ENCODE measurements at places on chromosomes 7 and 10.

DNA sequence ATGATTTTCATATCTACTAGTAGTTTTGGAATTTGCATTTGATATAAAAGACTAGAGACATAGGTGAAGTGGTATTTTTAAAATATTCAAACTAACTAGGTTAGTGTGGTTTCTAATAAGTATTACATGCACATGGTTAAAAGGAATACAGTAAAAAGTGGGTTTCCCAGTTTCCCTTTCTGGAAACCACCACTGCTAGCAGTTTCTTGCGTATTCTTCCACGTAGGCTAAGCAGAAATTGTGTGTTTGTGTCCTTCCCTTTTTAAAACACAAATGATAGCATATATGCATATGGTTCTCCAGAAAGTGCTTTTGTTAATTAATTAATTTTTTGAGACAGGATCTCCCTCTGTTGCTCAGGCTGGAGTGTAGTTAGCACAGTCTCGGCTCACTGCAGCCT lies 15.4 kb downstream of the NRF1 start:
- DNase-seq, result no peak

DNA sequence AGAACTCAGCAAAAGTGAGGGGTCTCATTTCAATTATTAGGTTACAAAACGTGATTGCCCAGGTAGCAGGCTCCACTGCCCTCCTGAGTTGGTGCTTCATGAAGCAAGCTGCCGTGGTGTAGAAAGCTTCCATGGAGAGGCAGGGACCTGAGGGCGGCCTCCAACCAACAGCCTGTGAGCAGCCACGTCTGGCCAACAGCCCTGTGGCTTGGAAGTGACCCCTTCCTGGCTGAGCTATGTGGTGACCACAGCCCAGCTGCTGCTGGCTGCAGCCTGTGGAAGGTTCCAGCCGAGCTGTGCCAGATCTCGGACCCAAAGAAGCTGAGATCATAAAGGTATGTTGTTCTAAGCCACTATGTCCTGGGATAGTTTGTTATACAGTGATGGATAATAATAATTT lies 122.5 kb upstream of the KLF6 start:
- DNase-seq, result peak; percentile 39

GRCh38 chr10:47380341-47381102 lies 3.6 kb downstream of the ZNF488 start:
- no peak for DNase-seq

DNA sequence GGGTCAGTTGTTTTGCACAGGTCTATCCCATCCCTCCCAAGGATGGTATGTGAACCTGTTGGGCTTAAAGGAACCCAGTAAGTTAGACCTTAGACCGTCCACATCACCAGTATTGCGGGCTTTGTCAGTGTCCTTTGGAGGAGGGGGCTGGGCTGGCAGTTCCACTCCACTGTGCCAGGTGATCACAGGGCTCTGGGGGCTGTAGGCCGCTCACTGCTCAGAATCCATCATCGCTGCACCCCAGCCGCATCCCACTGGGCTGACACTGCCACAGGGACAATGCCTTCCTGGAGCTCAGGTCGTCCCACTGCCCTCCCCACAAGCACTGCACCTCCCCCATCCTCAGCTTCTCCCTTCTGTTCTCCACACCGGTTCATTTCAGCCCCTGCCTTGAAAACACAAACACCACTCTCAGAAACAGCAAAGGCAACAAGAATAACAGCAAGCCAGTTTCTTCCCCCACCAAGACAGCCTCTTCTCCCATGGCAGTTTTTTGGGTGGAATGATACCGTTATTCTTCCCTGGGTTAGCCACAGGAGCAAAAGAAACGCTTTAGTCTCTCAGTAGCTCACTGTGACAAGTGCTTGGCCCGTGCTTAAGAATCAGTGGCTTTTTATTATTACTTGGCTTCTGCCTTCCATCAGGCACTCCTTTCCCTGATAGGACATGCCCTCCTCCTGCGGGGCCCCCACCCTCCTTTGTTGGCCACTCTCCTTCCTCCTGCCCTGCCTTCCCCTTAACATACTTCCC lies 111.2 kb downstream of the GRK5 start:
- no peak for DNase-seq

GRCh38 chr7:130887957-130888371 lies 154.0 kb upstream of the KLF14 start:
- DNase-seq, result peak; percentile 72

- DNase-seq, result no peak
Measured at GRCh38 chr7:70680743-70681468, 451.0 kb upstream of the GALNT17 start.

- DNase-seq, result peak; percentile 84
Measured at GRCh38 chr7:84194484-84195271, at the start of gene SEMA3A. SEMA3A (minus strand) TSS chr7:84194789; CDS start chr7:84194586, 203 bp downstream.

GRCh38 chr7:156753229-156753560 lies 112.6 kb downstream of the RNF32 start:
- no peak for DNase-seq

DNA sequence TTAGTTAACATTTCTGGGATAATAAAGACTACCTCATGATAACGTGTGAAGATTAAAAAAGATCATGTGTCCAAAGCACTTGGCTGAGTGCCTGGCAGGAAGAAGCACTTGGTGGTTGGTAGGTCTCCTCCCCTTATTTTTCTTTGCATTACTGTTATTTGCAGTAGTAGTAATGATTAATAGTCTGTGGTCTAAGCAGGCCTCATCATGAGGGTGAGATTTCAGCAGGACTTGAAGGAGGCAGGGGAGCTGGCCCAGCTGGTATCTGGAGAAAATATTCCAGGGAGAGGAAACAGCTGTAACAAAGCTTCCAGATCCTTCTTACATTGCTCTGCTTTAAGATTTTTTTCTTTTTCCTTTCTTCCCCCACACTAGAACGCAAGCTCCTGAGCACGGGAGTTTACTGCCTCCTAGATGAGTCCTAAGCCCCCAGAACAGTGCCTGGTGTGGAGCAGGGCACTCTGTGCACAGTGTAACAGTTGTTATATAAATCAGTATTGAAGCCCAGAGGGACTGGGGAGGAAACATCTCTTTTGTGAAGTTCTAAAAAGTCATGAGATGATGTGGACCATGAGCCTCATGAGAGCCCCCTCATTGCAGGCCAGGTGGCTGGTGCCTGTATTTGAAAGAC lies 31.1 kb upstream of the RHEB start:
- peak; percentile 49 for DNase-seq

GRCh38 chr10:47023237-47024045 lies 112.2 kb downstream of the PTPN20 start:
- peak; percentile 36 for DNase-seq

DNA sequence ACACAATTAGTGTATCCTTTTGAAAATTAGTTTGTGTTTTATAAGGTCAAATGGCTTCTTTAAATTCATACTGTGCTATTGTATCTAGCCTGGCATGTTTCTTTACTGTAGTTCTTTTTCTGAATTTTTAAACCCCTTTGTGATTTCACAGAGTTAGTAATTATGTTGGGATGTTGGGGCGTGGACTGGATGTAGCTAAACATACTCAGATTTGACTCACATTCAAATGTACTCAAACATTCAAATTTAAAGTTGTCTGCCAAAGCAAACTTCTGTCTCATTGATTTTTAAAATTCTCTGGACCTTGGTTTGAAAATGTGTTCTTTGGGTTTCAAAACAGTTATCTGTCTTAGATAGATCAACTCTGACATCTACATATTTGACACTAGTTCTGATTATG lies 7.2 kb upstream of the NRP1 start:
- DNase-seq, result peak; percentile 84

- no peak for DNase-seq
Measured at GRCh38 chr10:34327184-34327583, 487.9 kb downstream of the PARD3 start.

- DNase-seq, result peak; percentile 61
Measured at GRCh38 chr10:33897291-33897752, 562.9 kb upstream of the NRP1 start.

GRCh38 chr7:22329816-22330524 lies 27.0 kb downstream of the RAPGEF5 start:
- no peak for DNase-seq

DNA sequence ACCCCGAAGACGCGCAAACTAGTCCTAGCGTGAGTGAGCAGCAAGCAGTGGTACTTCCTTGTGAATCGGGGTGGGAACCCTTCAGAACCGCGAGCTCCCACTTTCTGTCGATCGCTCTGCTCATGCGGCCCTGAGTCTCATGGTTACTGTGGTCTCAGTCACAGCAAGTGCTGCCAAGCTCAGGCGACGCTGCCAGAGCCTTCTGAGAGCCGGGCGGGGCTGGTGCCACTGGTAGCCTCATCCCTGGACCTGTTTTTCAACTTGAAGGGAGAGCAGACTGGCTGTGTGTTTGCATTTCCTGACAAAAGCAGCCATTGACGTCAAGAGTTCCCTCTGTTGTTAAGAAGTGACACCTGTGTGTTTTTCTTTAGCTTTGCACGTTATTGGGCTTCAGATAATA lies 32.9 kb upstream of the BHLHA15 start:
- DNase-seq, result no peak

DNA sequence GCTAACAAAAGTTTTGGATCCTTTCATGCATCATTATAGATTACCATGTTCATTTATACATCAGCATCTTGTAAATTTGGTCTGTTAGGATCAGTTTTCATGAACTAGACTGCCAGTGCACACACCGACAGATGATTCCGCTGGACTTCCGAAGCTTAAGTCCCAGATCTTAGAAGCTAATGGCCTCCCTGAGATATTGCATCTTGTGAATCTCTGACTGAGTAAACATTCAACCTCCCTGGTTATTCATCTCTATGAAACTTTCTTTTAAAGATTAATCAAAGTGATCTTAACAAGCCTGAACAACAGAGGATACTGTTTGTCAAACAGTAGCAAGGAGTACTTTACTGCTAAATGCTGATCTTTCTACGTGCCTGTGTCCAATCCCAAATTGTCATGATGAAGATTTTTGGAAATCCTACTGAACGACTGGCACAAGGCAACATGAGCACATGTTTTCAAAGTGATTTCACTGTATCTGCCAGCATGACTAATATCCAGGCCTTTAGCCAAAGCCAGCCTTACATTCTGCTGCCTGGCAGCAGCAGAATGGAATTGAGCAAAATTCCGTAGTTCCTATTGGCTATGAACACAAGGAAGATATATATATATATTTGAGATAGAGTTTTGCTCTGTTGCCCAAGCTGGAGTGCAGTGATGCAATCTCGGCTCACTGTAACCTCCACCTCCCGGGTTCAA lies 91.3 kb upstream of the ANK3 start:
- peak; percentile 87 for DNase-seq

- DNase-seq, result peak; percentile 24
Measured at GRCh38 chr10:77507291-77507880, 130.2 kb downstream of the KCNMA1 start.

GRCh38 chr10:94617389-94617944 lies 66.1 kb upstream of the CYP2C18 start:
- DNase-seq, result no peak

- DNase-seq, result peak; percentile 79
Measured at GRCh38 chr7:140656548-140657515, 15.9 kb upstream of the ADCK2 start.

- no peak for DNase-seq
Measured at GRCh38 chr10:131186547-131187253, 124.8 kb downstream of the TCERG1L start.

DNA sequence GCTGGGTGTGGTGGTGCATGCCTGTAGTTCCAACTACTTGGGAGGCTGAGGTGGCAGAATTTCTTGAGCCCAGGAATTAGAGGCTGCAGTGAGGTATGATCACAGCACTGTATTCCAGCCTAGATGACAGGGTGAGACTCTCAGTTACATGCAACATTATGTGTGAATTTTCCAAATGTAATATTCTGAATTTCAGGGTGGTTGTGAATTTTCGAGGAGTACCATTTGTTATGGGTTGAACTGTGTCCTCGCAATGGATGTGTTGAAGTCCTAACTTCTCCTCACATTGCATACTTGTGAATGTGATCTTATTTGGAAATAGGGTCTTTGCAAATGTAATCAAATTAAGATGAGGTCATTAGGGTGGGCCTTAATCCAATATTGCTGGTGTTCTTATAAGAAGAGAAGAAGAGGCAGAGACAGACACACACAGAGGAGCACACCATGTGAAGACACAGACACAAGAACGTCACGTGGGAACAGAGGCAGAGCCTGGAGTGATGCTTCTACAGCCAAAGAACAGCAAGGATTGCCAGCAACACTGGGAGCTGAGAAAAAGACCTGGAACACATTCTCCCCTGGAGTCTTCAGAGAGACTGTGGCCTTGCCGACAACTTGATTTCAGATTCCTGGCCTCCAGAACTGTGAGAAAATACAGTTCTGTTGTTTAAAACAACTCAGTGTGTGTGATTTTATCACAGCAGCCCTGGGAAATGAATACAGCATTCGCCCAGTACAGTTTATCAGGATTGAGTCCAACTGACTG lies 91.9 kb downstream of the ZNF783 start:
- no peak for DNase-seq

GRCh38 chr10:14601872-14602725 lies 172.6 kb downstream of the FAM107B start:
- peak; percentile 88 for DNase-seq

DNA sequence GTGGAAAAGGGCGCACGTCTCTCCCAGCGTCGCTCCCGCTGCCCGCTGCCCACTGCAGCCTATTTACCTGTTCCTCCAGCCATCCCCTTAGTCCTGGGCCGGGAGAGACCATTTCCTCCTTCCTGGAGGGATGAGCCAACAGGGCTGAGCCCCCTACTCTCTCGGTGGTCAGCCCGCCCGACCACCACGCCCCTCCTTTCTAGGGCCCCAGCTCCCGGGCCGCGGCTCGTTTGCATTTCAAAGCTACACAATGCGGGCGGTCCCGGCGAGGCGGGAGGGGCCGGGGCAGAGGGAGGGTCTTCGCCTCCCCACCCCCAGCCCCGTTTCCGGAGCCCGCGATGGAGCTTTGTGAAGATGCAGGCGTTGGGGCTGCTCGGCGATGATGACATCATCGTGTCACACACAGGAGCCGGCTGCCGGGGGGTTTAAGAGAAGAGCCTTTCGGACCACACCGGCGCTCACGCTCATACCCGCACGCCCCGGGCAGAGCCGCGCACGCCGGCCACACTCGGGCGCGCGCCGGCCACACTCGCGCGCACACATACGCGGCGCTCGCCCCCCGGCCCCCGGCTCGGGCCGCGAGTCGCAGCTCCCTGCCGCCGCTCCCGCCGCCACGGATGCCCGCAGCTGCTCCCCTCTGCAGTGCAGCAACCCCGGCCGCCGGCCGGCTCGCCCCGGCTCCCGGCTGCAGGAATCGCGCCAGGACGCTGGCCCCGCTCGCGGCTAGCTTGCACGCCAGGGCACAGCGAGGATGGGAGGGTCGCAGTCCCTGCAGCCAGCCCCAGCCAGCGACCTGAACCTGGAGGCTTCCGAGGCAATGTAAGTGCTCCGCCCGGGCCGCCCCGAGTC lies 107.7 kb upstream of the BTBD16 start:
- peak; percentile 71 for DNase-seq

- peak; percentile 28 for DNase-seq
Measured at GRCh38 chr10:74151879-74152722, 1.1 kb downstream of the ADK start.

GRCh38 chr7:45682358-45682735 lies 108.2 kb downstream of the ADCY1 start:
- DNase-seq, result no peak

GRCh38 chr10:6407034-6407721 lies 172.9 kb downstream of the PRKCQ start:
- no peak for DNase-seq

GRCh38 chr10:109941236-109941862 lies 18.0 kb upstream of the XPNPEP1 start:
- DNase-seq, result no peak

Measured in GM23248 (cell line).